ENCODE measurements at places on chromosomes 11 and 22.

- no peak for DNase-seq
Measured at GRCh38 chr11:122207921-122208764, 92.1 kb upstream of the BLID start.

DNA sequence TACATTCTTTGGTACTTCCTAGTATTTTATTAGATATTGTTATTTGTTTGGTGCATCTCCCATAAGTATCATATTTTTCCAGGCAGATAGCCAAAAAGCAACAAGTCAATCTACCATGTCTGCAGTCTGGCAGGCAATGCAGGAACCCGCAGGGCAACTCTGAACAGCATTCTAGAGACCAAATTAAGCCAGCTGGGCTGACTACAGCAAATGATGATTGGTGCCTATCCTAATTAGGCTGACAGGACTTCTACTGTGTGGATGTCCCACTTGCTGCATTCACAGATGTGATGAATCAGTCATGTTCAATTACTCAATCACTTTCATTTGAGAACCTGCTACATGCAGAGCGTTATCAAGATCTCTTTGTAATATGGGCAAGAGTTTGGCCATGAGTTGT, 40.3 kb upstream of the AMOTL1 start:
- DNase-seq: no peak

DNA sequence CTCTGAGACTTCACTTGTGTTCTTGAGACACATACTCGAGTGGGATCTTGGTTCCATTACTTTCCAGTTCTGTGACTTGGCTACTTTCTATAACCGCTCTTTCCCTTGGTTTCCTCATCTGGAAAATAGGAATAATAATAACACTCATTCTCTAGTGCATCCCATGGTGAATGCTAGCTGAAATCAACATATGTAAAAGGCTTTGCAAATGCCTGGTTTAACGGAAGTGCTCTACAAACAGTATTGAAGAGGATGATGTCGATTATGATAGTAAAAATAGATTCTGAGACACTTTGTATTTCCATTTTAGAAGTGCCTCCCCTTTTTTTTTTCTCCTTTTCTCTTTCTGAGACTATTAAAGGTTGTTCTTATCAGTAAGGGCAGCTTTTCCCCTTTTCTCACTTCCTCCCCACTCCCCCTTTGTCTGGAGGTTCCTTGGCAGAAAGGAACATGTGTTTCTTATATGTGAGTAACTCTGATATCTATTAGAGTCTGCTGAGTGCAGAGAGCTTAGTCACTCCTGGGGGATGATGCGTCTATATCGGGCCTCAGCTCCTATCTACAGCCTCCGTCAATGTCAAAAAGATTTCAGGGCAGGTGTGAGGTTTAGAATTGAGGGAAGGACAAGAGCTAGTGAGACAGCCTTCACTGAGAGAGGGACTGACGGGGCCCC, 489.3 kb downstream of the NTM start:
- no peak for DNase-seq

GRCh38 chr11:64600281-64600992, 9.4 kb downstream of the SLC22A12 start:
- DNase-seq: no peak

- no peak for DNase-seq
Measured at GRCh38 chr11:92206441-92206840, 18.2 kb upstream of the FAT3 start.

DNA sequence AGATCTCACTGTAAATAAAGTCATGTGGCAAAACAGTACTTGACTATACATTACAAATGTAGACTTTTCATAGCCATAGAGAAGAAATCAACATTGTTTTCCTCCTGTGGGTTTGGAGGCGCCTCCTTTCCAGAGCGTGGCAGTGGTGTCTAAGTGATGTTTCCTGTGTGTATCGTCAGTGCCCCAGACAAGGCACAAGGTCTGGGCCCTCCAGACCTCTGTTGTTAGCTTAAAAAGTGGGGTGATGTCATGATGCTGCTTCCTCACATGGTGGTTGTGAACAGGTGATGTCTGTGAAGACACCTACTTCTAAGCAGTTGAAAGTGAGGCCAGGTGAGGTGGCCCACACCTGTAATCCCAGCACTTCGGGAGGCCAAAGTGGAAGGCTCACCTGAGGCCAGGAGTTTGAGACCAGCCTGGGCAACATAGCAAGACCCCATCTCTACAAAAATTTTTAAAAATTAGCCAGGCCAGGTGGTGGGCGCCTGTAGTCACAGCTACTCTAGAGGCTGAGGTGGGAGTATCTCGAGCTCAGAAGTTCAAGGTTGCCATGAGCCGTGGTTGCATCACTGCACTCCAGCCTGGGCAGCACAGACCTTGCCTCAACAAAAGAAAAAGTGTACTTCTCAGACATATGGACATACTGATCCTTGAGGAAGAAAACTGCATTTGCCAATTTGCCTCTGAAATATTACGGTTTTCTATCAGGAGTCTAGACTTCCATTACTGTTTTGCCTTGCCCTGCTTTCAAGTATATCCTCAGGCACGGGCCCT, 15.7 kb downstream of the NUP50 start:
- no peak for DNase-seq

DNA sequence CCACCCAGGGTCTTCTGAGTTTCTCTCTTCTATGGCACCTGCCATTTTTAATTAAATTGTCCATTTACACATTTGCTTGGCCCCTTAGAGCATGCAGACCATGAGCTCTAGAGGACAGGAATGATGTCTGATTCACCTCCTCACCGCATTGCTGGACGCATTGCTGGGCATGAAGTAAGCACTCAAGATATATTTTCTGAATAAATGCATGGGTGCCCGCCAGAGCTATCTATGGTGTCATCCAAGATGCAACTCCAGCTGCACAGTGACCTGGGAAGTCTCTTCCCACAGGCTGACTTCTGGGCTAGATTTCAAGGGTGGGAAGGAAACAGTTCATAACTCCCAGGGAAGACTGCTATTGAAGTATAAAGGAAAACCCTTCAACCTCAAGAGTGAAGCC, 66.6 kb upstream of the ASPHD2 start:
- no peak for DNase-seq

DNA sequence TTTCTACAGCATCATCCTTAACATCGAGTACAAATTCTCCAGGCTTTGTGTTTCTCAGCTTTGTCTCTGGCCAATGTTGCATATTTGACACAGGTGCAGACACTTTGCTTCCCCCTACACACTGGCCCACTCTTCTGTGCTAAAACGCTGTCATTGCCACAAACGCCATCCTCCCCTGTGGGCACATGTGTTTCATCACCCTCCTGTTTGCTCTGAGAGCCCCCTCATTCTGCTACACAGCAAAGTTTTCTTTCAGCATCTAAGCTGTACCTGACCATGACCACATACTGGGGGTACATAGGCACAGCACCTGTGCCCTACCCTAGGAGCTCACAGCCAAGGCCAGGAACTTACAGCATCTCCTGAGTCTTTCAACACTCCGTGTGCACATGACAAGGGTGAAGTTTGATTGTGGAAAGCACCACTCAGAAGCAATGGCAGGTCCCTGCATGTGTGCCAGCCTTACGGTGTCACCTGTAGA, 7.9 kb upstream of the IGLL5 start:
- no peak for DNase-seq
